ENCODE measurements at places on chromosomes 5 and 9.

DNA sequence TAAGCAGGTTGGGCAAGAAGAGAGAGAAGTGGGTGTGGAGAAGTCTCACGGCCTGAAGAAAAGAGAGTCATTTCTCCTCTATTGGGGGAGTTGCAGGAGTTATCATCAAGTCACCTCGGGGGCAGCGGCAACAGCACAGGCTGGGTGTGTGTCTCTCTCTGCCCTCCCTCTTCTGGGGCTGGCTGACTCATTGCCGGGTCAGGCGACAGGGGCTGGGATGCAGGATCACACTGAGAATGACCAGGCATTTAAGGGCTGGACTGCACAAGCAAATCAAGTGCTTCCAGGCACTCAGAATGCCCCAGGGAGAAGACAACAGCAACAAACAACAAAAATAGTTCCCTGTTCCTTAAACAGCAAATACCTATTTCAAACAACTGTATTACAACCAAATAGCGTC, 6.3 kb upstream of the EQTN start:
- DNase-seq = no peak

DNA sequence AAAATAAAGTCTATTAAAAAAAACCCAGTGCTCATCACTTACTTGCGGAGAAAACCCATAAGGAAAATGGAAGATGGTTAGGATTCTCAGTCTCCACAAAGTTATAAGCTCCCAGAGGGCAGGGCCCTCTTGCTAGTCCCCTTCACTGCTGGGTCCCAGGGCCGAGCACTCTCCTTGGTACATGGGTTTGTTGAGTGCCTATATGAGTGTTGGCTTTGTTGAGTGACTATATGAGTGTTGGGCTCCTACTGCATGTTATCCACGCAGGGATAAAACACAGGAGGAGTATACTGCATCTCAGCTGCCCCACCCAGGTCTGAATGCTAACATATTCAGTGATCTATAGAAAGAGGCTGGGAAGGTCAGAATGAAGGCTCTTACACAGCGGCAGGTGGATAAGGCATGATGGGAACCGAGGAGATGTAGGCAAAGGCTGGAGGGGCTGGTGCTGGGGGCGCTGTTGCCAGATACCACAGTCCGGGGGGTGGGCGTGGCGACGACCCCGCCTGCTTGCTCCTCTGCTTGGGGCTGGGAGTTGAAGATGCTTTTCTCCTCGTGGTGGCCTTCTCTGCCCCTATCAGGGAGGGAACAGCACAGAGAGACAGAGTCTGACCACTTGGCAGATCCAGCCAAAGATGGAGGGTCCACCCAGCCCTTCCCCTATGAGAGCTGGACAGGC, 11.6 kb downstream of the ORM2 start:
- DNase-seq = no peak

DNA sequence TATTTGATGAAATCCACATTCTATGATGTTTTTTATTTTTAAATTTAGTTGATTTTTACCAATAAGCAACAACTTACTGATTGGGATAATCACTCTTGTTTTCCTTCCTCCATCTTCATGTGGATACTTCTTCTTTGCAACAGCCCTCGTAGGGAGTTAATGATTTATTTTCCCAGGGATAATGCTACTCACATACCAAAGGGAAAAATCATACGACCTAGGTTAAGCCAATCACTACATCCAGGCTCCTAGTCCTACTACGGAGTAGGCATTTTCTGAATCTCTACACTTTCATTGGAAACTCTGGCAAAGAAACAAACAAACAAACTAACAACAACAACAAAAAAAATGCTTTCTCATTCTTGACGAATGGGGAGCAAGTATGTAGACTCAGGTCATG, 663.4 kb downstream of the PTPRD start:
- no peak for DNase-seq

- DNase-seq = no peak
Observed at GRCh38 chr9:81550207-81550583, 139.2 kb downstream of the TLE1 start.

DNA sequence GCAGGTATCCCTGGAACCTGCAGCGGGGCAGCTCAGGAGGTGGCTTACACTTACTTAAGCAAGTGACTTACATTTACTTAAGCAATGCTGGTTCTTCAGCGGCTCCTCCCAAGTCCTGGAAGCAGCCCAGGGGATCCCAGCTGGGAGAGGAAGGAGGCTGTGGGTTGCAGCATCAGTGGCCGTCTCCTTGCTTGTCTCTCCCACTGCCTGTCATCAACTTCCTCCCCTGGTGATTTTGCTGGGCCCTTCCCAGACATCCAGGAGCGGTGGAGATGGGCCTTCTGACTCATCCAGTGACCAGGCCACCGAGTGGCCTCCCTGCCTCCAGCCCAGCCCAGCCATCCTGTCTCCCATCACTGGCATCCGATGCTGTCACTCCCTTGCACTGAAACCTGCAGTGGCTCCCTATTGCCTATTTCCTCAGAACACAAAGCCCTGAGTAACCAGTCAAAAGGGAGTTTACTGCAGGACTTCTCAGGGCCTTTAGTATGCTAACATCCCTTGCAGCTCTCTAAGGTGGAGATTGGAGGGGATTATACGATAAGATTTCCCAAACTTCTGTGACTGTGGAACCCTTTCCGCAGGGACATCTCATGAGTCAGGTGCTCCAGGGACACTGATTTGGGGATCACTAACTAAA, 155.9 kb upstream of the PHYKPL start:
- peak; percentile 63 for DNase-seq
